ENCODE measurements at places on chromosomes 5 and 9. TPM values are rescaled to one million over a fixed set of nuclear protein-coding genes. Genes with fewer than 3 reads are reported as not detected.

DNA sequence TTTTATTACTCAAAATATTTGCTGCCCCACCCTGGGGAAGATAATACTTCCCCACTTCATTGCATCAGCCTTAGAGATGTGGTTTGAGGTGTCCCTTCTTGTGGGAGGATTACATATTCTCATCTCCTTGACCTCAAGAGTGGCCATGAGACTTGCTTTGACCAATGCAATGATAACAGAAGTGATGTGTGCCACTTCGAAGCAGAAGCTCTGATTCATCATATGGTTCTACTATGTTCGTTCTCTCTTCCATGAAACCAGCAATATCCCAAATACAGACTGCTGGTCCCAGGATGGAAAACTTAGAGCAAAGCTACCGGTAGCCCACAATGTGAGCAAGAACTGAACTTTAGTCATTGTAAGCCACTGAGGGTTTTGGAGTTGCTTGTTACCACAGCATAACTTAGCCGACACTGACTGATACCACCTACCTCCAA is 92.0 kb downstream of the THBS4 start:
- DNase-seq: no peak

Gene SLC34A3
- not detected for total RNA-seq

Gene GADD45G
- total RNA-seq: 0.20 TPM

Gene FUT7
- total RNA-seq: not detected

Gene CENPP
- total RNA-seq: 19.7 TPM

Gene PSAT1
- total RNA-seq: 98.3 TPM

All from K562 (cell line).